ENCODE measurements at places on chromosomes 3 and 15.
A peak's percentile ranks its signal among the peaks of the same experiment; 100 is the strongest.

GRCh38 chr3:48299746-48300712 lies 33.4 kb downstream of the SPINK8 start:
- no peak for DNase-seq

- DNase-seq: no peak
Observed at GRCh38 chr3:23806534-23807423, 1.0 kb downstream of the UBE2E1 start.

DNA sequence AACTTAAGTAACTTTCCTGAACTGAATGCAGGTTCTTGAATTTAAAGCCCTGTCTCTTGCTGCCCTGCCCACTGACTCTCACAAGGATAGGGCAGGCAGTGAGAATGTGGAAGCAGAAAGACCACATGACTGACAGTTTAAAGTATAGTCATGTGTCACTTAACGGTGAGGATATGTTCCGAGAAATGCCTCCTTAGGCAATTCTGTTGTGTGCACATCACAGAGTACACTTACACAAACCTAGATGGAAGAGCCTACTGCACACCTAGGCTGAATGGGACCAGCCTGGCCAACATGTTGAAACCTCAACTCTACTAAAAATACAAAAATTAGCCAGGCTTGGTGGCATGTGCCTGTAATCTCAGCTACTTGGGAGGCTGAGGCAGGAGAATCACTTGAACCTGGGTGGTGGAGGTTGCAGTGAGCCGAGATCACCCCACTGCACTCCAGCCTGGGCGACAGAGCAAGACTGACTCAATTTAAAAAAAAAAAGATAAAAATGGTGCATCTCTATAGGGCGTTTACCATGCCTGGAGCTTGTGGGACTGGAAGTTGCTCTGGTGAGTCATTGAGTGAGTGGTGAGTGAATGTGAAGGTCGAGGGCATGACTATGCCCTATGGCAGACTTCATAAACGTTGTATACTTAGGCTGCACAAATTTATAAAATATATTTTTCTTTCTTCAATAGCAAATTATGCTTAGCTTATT lies 18.9 kb upstream of the COPG1 start:
- no peak for DNase-seq

DNA sequence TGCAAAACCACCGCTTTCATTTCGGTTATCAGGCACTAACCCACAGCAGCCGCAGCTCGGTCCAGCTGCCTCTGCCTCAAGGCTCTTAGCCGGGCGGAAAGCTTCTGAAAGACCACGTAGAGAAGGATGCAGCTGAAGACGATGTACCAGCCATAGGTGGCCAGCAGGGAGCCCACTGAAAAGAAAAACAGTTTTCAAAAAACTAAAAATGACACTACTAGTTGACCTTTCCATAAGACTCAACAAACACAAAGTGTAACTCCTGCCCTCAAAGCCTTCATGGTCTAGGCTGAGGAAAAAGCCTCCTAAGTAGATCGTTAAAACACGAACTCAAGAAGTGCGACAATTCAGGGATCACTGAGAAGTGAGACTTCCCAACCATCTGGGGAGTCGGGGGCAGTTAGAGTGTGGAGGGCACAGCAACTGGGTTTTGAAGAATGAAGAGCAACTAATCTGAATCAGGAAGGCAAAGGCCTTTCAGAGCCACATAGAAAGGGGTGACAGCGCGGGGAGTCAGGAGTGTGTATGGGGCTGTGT lies 716 bp downstream of the SELENOS start:
- no peak for DNase-seq

DNA sequence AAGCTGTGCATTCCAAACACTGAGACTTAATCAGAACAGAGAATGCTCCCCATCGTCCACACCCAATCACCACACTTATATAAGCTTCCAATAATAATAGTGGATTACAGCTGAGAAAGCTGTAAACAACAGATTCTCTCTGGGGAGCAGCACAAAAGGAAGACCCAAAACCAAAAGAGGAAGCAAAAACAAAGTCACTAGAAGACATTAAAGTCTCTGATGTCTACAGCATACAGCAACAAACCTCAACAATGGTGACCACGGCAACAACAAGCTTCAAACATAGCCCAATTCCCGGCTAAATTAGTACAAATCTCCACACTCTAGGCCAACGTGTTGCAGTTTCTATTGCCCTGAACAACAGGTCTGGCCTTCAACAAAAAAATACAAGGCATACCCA lies 37.7 kb downstream of the ZDHHC23 start:
- DNase-seq: no peak

DNA sequence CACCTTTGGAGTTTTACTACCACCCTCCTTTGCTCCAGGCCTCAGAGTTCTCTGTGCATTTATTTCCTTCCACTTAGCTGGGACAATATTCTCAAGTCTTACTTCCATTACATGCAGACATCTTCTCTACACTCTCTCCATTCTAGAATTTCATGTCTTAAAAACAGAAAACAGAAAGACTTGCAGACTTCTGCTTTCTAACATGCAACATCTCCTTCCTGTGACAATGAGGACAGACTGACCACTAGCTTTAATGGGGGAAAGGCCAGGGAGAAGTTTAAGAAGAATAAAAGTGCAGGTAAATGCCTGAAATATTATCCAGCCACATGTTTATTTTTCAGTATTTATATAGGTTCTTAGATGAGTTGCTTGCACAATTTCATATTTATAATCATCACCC lies 17.1 kb upstream of the CSTA start:
- DNase-seq: no peak

GRCh38 chr3:95719481-95719880 lies 1094.9 kb upstream of the EPHA6 start:
- DNase-seq: no peak

DNA sequence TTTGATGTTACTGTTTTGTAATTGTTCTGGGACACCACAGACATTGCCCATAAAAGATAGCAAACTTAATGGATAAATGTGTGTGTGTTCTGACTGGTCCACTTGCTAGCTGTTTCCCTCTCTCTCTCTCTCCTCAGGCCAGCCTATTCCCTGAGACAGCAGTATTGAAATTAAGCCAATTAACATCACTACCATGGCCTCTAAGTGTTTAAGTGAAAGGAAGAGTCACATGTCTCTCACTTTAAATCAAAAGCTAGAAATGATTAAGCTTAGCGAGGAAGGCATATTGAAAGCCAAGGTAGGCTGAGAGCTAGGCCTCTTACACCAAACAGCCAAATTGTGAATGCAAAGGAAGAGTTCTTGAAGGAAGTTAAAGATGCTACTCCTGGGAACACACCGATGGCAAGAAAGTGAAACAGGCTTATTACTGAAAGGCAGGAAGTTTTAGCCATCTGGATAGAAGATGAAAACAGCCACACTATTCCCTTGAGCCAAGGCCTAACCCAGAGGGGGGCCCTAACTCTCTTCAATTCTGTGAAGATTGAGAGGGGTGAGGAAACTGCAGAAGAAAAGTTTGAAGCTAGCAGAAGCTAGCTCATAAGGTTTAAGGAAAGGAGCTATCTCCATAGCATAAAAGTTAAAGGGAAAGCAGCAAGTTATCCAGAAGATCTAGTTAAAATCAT lies 295.1 kb downstream of the CHST2 start:
- DNase-seq: no peak

DNA sequence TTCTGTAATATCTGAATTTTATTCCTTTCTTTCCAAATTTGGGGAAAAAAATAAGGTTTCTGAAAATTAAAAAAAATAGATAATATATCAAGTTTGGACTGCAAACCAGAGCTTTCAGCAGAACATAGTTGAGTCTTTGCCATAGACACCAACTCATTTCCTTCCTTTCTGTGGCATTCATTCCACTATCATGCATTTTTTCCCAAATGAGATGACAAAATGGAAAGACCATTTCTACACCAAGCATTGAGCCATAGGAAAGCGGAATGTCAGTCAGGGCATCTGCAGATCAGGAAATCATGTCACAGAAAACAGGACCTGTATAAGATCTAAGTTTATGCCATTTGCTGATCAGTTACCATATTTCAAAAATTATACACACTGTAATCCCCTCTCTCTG lies 333.3 kb upstream of the THBS1 start:
- DNase-seq: no peak

DNA sequence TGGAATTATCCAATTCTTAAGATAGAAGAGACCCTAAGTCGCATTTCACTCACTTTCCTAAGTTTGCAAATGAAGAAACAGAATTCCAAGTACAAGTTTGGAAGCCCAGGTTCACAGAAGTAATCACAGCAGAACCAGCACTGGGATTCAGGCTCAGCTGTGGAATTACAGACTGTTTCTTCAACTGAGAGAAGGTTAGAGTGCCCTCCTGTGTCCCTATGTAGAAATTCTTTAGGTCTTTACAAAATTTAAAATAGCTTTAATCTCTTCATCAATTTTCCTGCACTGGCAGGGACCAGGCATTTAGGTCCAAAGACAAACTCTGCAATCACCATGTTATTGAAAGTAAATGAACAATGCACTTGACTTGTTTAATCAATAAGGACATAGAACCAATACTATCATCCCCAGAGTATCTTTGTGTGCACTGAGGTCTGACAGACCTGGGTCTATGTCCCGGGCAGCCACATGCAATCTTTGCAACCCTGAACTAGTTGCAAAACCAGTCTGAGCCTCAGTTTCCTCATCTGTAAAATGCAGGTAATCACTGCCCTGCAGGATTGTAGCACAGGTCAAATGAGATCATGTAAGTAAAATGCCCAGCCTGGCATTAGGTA lies 96.3 kb upstream of the ZBED2 start:
- DNase-seq: peak; percentile 20

DNA sequence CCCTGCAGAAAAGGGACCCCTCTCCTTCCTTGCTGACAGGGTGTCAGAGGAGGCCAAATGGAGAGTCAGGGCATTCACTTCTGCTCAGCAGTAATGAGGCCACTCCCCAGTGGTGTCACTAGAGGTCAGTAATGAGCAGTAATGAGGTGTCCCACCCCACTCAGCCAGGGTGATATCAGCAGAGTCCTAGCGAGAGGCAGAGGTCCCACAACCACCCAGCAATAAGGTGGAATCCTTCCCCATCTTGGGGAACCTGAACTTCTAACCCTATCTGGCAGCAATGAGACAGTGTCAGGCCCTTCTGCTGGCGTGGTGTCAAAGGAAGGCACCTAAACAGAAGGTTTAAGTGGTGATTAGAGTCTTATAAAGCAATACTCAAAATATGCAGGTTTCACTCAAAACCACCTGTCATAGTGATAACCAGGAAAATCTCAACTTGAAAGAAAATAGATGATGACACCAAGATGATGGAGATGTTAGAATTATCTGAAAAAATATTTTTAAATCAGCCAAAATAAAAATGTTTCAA lies 12.9 kb downstream of the OCA2 start:
- DNase-seq: no peak

- DNase-seq: no peak
Observed at GRCh38 chr3:147130461-147130860, 275.9 kb downstream of the ZIC4 start.
